ENCODE measurements at places on chromosomes 11 and 22.

GRCh38 chr11:72958791-72959190 is 144.6 kb downstream of the ATG16L2 start:
- peak; percentile 11 for DNase-seq

DNA sequence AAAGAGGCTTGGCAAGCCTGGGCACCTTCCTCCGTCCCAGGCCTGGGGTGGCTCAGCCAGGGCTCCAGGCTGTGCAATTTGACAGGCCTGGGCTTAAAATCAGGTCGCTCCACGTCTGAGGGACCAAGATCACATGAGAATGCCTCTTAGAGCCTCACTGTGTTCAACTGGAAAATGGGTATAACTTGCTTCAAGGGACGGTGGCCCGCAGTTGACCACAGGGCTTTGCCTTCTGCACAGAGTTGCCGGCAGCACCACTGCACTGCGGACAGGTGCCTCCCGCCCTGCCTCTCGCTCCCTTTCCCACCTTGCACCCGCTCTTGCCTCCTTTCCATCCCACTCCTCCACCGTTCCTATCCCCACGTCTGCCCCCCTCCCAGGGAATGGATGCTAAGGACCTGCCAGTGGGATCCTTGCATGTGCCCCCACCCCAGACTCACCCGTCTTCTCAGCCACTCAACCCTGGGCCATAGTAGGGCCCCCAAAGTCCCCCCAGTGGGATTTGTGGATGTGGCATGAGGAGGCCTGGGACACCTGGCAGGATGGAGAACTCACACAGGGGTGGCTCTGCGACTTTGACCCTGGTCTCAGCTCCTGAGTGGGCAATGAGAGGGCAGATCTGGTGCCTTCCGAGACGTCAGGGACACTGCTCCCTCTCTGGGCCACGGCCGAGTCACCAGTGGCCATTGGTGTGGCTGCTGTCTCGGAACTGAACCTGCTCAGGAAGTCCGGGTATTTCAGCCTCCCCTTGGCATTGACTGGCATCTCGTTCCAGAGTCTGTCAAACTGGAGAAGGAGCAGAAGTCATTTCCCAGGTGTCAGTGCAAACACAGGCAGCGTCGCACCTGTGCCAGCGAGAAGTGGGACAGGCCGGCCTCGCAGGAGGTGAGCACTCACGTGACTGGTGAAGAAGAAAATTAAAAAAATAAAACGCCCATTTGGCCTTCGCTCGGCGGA is 128.0 kb downstream of the MPPED1 start:
- DNase-seq, result no peak

DNA sequence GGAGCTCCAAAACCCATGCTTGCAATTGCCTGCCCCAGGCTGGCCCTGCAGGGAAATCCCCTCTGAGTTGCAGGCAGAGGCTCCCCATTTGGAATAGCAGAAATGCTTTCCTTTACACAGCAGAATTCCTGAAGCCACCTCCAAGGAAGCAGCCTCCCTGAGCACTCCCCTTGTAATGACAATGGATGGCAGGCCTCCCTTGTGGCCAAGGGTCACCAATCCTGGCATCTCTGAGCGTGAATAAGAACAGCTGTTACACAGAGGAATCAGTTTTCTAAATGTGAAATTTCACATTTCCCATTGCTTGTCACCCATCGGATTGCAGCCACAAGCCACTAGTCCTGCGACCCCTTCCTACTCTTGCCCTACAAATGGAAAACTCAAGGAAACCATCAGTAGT is 107.6 kb downstream of the GALNT18 start:
- no peak for DNase-seq

DNA sequence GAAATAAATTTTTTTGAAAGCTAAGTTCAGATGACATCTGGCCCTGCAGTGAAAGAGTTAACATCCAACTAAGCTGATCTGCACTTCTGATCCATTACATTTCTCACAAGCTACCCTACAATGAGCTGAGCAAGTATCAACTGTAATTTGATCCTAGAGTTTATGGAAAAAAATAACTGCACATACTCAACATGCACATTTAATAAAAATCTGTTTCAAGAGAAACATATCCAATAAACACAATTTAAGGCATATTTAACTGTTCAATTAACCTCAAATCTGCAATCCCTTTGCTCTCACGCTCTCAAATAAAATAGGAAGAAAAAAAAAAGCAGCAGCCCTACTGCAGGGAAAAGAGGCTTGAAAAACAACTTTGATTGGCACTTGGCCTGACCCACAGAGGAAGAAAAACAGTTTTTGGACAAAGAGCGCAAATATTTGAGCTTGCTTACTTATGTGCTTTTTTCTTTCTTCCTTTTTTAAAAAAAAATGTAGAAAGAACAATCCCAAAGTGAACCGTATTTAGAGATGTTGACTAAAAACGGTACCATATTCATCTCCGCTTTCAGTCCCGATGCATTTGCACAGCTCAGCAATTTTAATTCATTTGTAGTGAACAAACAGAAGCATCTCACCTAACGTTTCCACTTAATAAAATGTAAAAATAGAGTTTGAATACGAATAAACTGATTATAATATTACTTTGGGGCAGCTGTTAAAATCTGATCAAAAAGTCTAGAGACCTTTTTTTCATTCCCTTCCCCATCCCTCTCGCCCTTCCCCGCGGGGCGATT is 1.6 kb downstream of the SESN3 start:
- peak; percentile 7 for DNase-seq

GRCh38 chr11:119144825-119145486 is 3.9 kb upstream of the ABCG4 start:
- DNase-seq, result peak; percentile 62

GRCh38 chr11:1574238-1574932 is 2.3 kb upstream of the DUSP8 start:
- DNase-seq, result peak; percentile 45

DNA sequence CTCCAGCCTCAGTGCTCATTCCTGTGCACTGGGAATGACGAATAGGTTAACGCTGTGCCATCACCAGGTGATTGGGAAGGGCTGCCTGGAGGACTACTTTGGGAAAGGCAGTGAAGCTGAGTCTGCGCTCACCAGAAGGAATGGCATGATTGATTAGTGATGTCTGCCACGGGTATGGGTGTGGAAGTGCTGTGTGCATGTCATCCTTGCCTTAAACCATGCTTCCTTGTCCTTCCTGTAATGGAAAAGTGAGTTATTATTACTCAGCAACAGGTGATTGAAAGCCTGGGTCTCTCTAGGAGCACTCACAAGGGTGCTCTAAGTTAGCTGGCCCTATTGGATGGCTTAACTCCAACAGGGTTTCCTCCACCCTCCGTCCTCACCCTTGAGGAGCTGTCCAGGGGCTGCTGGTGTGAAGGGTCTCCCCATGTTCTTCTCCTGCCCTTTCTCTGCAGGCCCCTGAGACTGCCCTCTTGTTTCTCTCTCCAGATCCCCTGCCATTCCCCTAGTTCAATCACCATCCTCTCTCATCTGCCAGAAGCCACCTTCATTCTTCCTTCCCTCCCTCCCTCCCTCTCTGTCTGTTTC is 121.9 kb upstream of the NECTIN1 start:
- no peak for DNase-seq

DNA sequence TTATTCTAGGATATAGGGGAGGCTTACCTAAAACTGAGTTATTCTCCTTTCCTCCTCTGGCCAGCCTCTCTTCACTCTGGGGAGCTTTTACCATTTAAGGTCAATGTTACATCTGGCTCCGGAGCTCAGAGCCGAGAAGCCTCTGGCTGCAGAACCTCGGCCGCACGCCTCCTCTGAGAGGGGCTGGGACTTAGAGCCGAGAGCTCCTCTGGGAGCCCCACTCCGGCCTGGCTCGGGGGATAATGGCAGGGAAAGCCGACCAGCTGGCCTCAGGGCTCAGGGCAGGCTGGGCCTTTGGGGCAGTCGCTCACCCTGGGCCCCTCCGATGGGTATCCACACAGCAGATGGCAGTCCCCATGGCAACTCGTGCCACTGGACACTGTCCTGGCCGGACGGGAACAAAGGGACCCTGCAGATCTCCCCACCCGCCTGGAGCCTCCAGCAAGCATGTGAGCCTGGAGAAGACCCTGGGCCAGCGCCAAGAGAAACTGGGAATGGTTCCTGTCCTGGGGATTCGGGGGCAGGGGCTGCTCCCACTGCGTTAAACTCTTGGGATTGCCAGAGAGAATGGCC is at the start of gene IRAG1:
TSS of gene IRAG1 (minus strand) at position 247 of the 573 bp plus-strand sequence. CDS start at position 94, 153 bp downstream.
- no peak for DNase-seq

- no peak for DNase-seq
Measured at GRCh38 chr22:37492428-37493344, 6.5 kb upstream of the MFNG start.

DNA sequence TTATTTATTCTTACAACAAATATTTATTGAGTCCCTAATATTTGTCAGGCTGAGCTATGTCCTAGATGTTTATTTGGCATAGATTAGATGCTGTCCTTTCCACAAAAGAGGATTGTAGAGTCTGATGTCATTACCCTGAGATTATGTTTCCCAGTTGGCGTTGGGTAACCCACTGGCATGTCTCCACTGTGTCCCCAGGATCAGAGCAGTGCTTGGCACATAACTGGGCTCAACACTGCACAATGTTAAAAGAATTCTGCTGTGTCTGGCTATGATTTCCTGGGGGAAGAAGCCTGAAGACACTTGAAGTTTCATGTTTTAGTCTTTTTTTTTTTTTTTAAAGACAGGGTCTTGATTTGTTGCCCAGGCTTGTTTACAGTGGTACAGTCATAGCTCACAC is 4.0 kb downstream of the RCN1 start:
- DNase-seq, result no peak

DNA sequence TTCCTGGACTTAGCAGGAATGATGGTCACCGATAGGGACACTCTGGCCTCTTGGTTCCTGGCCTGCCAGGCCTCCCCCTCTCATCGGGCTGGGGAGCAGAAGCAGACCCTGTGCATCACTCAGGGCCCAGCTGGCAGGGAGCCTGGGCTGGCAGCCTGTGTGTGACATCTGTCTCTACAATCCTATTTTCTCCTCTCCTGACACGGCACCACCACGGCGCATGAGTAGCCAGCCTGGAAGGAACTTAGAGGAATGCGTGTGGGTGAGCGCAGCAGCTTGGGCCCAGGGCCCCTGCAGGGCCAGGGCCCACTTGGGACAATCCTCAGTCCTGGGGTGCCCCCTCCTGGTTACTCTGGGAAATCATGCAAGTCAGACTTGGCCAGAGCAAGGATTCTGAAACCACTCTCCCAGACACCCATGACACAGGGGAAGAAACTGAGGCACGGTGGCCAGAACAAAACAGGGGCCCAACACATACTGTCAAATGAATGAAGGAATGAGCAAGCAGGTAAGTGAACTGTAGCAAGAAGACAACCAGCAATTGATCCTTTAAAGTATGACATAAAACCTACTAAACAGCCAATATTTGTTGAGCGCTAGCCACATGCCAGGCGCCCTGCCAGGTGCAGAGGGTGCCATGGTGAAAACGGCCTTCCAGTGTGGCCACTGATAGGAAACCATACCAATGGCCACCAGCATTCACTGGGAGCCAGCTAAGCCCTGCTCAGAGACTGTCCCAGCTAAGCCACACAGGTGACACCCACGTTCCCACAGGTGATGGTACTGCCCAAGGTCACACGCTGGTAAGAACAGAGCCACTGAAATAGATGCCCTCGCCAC is 13.3 kb downstream of the RSPH14 start:
- DNase-seq, result peak; percentile 43

DNA sequence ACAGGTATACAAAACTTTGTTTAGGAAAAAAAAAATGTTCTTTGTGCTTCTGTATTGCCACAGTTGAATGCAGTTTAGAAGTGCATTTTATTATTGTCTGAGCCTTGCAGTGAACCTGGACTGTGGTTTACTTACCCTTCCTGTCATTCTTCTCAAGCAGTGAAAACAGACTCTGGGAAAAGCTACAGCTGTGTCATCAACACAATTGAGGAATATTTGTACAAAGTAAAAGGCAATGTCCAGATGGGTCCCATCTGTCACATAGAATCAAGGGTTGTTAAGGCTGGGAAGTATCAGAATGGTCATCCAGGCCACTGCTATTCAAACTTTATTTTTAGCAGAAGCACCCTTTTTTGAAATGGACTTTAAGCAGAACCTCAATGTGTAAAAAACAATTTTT is 73.3 kb downstream of the TRIM44 start:
- DNase-seq, result peak; percentile 79

DNA sequence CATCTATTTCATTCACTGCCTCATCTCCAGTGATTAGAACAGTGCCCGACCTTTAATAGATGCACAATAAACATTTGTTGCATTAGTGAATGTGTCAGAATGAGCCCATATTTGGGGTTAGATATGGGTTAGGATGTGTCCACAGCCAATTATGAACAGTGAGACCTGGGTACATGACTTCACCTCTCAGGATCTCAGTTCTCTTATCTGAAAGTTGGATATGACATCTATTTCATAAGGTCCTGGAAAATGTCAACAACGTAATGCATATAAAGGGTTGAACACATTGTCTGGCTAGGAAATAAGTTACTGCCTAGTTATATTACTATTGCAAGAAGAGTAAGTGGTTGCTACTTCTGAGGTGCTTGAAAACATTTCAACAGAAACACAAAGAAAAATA is 79.7 kb upstream of the LDLRAD3 start:
- no peak for DNase-seq

DNA sequence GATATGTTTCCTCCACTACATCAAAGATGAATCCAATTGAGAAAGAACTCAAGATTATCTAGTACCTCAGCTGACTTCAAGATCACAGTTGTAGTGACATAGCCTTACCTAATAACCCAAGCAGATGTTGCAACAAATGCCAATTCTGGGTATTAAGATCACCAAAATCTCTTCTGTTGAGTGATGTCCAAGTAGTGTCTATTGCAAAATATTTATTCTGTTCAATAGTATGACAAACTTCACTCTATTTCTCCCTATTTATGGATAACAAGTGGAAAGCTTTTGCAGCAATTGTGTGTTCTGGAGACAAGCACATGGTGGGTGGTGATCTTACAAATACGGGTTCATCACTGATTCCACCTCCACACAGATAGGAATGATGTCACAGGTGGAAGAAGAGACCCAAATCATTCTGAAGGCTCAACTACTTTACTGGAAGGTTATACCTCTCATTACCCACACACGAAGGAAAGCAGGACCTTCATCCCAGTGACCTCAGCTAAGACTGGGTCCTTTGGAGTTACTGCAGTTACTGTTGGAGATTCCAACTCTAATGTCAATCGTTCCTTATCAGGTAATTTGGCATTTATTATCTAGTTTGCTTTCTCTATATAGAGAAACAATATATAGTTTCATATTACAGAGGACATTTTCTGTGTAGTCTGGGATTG is 72.0 kb downstream of the CD44 start:
- DNase-seq, result no peak

DNA sequence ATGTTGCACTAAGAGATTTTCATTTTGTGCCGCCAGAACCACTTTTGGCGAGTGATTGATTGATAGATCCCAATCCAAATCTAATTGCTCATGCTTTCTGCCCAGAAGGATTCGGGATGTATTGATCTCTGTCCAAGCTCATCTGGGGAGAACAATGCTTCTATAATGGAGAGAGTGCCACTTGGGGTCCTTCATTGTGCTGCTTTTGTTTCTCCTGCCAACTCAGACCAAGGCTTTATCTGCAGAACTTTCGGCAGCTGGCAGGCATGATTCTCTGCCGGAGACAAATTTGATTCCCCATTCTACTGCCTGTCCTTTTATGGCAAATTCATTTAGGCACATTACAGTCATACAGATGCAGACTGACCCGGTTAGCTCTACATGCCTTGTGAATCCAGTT is 62.9 kb upstream of the NTM start:
- DNase-seq, result no peak

GRCh38 chr22:19182472-19183157 is 4.1 kb upstream of the SLC25A1 start:
- no peak for DNase-seq
